Upper lobe of left lung (tissue), 6 donors: ENCODE measurements at places on chromosomes 1 and 21. TPM values are rescaled to one million over a fixed set of nuclear protein-coding genes. Genes with fewer than 3 reads are reported as not detected.

Gene HSPA13
- 22.7 TPM for total RNA-seq

Gene CELA3A
- not detected for total RNA-seq

- H3K4me3 ChIP-seq = no peak overlapping the region
- no peaks in the 10 kb centered on the region for H3K36me3 ChIP-seq
- no peaks in the 10 kb centered on the region for H3K27me3 ChIP-seq
- H3K4me1 ChIP-seq = no peaks in the 10 kb centered on the region
- no peak for DNase-seq
- H3K27ac ChIP-seq = no peak overlapping the region
Observed at GRCh38 chr1:185926588-185926987, 192.4 kb downstream of the HMCN1 start.

Gene SDCCAG8
- total RNA-seq = 54.0 TPM

Gene BRDT
- total RNA-seq = not detected

Gene SPRR2E
- total RNA-seq = not detected

Gene RORC
- 46.2 TPM for total RNA-seq

DNA sequence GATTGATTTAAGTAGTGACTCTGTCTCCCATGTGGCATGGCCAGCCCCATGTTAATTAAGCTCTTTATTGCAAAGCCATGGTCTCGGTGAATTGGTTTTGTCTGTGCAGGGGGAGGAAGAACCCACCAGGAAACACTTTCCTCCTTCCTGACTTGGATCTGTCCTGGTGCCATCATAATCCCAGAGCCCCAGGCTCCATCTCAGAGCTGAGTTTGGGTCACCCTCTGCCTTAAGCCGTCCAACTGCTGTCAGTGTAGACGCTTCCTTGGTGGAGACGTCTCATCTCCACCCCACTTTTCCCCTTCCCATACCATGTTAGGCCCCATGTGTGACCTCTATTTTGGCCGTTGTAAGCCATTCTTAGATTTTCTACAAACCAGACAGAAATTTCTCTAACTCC, 36.0 kb upstream of the COL6A2 start:
- H3K36me3 ChIP-seq = no peaks in the 10 kb centered on the region
- H3K27me3 ChIP-seq = peaks cover 8% of the 10 kb centered on the region
- no peaks in the 10 kb centered on the region for H3K4me1 ChIP-seq
